ENCODE measurements at places on chromosomes 12 and 14.

DNA sequence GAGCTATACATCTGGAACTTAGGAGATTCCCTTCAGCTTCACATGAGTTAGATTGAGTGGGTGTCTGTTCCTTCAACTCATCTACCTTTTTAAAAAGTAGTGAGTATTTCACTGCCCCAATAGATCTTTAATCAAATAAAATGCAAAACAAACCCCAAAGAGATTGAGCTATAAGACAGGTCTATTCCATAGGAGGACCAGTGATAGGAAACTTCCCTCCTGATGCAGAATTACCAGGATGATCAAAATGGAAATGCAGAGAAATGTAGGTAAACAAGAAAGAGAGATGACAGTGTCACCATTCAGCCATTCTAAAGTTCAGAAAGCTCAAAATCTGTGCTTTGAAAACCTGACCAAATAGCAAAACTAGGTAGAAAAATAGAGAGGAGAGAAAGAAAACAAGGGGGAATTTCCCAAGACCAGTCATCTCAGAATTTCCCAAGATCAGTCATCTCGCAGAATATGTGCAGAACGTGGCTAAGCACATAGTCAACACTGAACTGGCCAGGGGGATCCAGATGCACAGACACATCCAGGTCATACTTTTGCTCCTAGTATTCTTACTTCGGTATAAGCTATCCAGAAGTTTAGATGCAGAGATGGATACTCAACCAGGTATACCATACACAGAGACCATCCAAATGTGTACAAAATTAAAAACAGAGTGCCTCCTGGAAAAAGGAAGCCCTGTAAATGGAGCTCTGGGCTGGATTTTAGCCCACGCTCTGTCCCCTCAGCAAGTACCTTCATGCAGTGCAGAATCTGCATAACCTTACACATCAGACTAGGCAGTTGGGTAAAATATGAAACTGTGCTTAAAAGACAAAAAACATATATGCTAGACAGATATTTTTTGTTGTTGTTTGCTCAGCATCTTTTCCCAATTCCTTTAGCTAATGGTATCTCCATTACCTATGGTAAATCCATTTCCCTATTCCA is 27.4 kb downstream of the SLC41A2 start:
- no peak for DNase-seq

- DNase-seq: no peak
These were observed 29.7 kb downstream of the XRCC3 start for GRCh38 chr14:103685276-103686211.

DNA sequence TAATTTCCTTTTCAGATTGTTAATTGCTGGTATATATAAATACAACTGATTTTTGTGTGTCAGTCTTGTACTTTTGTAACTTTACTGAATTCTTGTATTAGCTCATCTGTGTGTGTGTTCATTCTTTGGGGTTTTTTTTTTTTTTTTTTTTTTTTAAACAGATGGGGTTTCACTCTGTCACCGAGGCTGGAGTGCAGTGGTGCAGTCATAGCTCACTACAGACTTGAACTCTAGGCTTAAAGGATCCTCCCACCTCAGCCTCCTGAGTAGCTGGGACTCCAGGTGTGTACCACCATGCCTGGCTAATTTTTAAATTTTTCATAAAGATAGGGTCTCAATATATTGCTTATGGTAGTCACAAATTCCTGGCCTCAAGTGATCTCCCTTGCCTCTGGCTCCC is 68.0 kb downstream of the WNK1 start:
- DNase-seq: no peak

GRCh38 chr12:29783773-29784666 is at the start of gene TMTC1:
Gene TMTC1 (minus strand): TSS chr12:29783942. CDS start chr12:29783751, 191 bp downstream.
- DNase-seq: no peak

GRCh38 chr14:93720981-93721483 is 67.3 kb downstream of the PRIMA1 start:
- DNase-seq: no peak

DNA sequence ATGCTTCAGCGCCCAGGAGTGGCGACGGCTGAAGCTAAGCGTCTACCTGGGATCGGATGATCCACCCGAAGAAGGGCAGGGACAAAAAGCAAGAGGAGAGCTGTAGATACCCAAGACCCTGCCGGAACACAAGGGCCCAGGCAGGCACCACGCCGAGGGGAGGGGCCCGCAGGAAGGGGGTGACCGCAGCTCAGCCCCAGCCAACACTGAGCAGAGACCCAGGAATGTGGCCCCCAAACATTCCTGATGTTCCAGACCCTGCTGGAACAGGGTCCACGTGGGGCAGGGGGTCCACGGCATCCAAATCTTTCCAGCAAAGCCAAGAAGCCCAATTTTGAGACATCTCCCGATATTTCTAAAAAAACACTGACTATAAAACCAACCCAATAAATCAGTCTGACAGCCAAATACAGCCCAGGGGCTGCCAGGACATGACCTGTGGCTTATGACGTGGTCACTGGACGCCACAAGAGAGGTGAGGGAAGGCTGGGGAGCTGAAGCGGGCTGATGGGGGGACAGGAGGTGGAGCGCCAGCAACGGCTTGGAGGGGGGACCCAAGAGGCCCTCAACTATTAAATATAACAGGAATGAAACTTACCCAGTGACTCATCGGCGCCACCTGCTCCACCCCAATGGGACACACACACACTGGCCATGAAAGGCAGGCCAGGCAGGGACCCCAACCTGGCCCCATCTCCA is 58.9 kb downstream of the NCOR2 start:
- DNase-seq: no peak

GRCh38 chr12:57772429-57773322 is at the start of gene EEF1AKMT3:
Gene EEF1AKMT3 (plus strand): TSS chr12:57772614. CDS start chr12:57772725, 111 bp downstream.
- no peak for DNase-seq

- DNase-seq: no peak
These were observed 25.4 kb upstream of the PLEKHD1 start for GRCh38 chr14:69459122-69459521.

DNA sequence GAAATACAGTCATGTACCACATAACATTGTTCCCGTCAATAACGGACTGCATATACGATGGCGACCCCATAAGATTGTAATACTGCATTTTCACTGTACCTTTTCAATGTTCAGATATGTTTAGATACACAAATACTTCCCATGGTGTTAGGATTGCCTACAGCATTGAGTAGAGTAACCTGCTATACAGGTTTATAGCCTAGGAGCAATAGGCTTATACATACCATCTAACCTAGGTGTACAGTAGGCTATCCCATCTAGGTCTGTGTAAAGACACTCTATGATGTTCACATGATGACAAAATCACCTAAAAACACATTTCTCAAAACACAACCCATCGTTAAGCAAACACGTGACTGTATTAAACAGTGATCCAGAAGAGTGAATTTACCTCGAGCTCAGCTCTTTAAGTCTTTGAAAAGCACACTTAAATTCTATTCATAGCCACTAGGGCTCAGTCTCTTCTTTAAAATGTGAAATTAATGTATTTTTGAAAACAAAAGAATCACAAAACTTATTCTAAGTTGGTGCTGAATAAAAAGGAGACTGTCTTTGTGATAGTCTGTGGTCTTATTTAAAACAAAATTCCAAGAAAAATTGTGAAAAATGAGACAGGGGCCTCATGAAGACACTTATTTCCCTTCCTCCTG is 239.1 kb upstream of the ARID2 start:
- no peak for DNase-seq

GRCh38 chr12:30385706-30386105 is 310.0 kb downstream of the IPO8 start:
- no peak for DNase-seq

DNA sequence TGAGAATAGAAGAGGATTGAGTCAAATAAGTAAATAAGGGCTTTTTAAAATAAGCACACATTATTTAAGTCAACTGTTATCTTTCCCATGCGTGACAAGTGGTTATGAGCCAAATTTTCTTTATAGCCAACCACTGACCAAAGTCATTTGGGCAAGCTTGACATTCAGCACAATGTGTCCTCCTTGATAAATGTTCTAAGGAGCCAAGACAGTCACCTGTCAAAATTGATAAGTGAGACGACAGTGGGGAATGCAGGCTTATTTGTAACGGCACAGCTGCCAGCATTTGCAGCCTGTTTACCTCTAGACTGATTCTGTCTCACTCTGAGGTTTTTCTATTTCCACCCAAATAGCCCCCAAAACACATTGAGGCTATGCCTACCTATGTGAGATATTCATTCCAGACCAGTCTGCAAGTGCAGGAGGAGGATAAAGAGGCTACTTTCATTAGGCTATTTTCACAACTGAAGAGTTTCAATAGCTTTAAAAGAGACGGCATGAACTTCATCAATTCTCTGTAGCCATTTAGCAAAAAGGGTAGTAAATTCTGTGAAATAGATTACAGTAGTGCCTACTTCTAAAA is 339.5 kb downstream of the PDZRN4 start:
- no peak for DNase-seq

- no peak for DNase-seq
These were observed 881 bp downstream of the PYGL start for GRCh38 chr14:50943261-50943942.

DNA sequence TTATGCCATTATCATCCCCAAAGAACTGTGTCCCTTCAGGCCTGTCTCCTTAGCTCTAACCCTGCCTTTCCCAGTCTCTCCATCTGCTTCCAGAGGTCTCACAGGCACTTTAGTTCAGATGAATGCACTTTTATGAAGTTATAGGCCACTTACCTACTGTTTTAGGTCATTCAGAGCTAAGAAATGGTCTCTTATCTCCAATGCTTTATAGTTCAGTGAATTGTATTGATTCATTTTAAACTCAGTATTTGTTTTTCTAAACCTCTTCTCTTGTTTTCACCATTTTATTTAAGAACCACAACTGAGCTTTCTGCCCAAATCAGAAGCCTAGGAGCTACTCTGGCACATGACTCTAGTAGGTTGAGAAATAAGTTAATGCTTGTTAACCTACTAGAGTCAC is 197.5 kb upstream of the ATP2B1 start:
- DNase-seq: no peak

- no peak for DNase-seq
These were observed 26.6 kb downstream of the NRDE2 start for GRCh38 chr14:90305176-90305601.

- no peak for DNase-seq
These were observed 36.8 kb upstream of the GLIPR1 start for GRCh38 chr12:75443709-75444108.

- no peak for DNase-seq
These were observed 558 bp downstream of the TEX22 start for GRCh38 chr14:105398726-105399465.

- no peak for DNase-seq
These were observed 26.0 kb downstream of the RPS29 start for GRCh38 chr14:49559979-49560768.

DNA sequence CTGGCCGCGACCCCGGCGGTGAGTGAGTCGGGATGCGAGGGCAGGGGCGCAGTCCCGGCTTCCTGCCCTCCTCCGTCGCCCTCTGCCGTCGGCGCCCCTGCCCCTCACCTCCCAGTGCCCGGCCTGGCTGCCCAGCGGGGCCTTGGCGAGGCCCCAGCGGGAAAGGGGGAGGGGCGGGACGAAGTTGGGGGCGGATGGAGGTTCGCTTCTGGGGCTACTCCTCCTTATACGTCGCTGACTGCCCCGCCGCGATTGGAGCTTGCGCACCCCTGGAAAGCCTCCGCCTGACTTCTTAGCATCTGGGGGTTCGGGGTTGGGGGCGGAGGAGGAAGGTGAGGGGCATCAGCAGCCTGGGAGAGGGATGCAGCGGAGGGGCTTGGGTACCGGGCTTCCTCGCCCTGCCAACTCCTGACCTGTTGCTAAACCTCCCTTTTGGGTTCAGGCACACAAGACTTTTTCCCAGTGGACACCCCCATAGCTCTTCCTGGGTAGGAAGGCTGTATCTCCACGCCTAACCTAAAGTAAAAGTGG is 406 bp downstream of the TMEM263 start:
- DNase-seq: no peak

DNA sequence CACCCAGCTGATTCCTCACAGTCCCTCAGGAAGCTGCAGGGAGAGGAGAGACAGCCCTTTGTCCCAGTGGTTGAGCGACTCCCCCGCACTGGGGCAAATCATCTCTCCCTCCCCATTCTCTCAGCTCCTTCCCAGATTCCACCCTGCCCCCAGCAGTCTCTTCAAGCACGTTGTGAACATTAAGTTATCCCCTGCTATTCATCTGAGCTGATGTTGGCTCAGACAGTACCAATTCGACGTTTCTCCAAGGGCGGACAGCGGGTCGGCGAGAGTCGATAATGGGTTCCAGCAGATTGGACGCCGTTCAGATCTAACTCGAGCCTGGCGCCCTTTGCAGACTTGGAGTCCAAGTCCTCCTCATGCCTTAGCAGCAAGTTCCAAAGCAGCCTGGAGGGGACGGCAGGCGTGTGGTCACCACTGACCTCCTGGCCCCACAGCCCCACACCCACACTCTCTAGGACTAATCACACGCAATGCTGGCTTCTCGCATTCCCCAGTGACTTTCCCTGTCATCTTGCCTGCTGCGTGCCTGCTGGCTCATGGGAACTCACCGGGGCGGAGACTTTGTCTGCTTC is 245.9 kb downstream of the CHST11 start:
- DNase-seq: no peak

GRCh38 chr12:14694970-14695369 is 1.4 kb downstream of the GUCY2C start:
- no peak for DNase-seq

GRCh38 chr14:85195872-85196477 is 334.0 kb upstream of the FLRT2 start:
- no peak for DNase-seq

DNA sequence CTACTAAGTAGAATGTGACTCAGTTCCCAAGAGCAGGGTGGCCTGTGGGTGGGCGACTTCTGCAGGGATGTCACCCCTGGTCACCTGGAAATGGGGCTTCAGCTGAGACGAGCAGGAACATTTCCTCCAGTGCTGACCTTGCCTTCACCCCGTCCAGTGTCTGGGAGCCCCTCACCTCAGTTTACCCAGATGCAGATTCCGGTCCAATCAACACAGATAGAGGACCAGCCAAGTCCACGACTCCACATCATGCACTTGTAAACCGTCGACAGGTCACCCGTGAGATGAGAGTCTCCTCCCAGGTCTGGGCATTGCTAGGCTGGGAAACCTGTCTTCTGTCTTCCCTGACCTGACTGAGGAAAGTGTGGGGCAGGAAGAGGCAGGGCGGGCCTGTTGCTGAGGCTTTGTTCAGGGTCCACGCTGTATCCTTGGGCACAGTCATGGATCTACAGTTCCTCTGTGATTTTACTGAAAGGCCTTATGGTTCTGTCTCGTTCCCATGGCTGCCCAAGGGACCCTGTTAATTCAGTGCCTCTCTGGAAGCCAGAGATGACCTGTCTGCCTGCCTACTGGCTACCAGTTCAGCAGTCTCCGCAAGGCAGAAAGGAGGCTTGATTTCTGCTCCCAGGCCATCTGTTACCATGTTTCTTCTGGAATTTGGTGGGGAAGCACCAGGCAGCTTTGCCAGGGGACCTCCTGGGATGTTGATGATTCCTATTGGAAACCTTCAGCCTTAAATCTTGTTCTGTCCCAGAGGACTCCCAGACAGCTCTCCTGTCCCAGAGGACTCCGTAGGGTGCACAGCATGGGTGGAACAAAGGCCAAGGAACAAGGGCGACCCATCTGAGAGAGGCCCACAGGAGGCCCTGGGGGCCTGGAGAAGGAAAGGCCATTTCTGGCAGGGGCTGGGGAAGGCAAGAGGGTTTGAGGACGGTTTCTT is 288.5 kb upstream of the RTL1 start:
- DNase-seq: no peak

GRCh38 chr12:52587563-52587962 is 13.7 kb downstream of the KRT72 start:
- no peak for DNase-seq
